Activated CD8-positive, alpha-beta memory T cell treated with anti-CD3 and anti-CD28 coated beads, Interleukin-2, amount 10 ng/mL, durations not matched to agents 7 days and 5 days (primary cell): ENCODE measurements at places on chromosomes 1 and 21.

DNA sequence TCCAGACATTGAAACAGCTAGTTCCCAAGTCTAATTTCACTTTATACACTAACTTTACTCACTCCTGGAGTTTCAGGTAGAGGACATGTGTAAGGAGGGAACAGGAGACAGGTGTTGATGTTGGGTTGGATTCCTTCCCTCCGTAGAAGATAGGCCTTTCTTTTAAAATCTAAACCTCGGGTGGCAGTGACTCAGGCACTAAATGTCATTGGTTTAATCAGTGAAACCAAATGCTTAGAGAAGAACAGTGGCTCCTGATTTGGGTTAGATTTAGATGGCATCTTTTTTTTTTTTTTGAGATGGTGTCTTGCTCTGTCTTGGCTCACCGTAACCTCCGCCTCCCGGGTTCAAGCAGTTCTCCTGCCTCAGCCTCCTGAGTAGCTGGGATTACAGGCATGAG is 7.2 kb downstream of the CAP1 start:
- DNase-seq = no peak

- no peak for DNase-seq
These were observed 1.2 kb downstream of the RSRP1 start for GRCh38 chr1:25245809-25246599.

- DNase-seq = no peak
These were observed 38.6 kb downstream of the TFF3 start for GRCh38 chr21:42276526-42277154.

GRCh38 chr21:36247316-36248010 is 72.5 kb upstream of the MORC3 start:
- DNase-seq = no peak

DNA sequence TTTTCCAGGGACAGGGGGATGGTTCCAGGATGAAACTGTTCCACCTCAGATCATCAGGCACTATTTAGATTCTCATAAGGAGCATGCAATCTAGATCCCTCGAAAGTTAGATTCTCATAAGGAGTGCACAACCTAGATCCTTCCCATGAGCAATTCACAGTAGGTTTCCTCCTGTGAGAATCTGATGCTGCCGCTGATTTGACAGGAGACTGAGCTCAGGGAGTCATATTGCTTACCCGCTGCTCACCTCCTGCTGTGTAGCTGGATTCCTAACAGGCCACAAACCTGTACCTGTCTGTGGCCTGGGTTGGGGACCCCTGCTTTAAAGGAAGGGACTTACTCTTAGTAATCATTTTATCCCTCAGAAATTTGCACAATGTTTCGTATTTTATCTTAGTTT is 9.3 kb downstream of the CTH start:
- no peak for DNase-seq

GRCh38 chr1:160148121-160148520 is 3.3 kb upstream of the ATP1A4 start:
- no peak for DNase-seq

GRCh38 chr1:166843769-166844596 is 4.7 kb downstream of the POGK start:
- no peak for DNase-seq

GRCh38 chr1:92833840-92834239 is 2.0 kb downstream of the RPL5 start:
- DNase-seq = no peak

DNA sequence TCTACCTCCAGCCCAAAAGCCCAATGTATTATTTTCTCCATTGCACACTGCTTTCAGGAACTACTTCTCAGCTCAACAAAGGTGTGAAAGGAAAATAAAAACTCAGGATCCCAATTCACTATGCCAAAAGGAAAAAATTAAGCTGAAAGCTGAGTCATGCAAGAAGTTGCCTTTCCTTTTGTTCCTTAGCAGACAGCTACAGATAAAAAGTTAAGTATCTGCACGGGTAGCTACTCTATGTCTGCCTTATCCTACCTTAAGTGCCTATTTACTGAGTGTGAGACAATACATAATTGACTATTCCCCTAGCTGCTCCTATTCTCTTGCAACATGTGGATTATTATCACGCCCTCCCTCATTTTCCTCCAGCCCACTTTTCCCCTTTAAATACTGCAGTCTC is 84.1 kb downstream of the ADCY10 start:
- DNase-seq = no peak

GRCh38 chr1:225681231-225681630 is 28.3 kb upstream of the ENAH start:
- DNase-seq = no peak

- DNase-seq = no peak
These were observed 53.9 kb downstream of the GALNT2 start for GRCh38 chr1:230120921-230121381.

- no peak for DNase-seq
These were observed 51.0 kb upstream of the RUNX3 start for GRCh38 chr1:24980836-24981630.

DNA sequence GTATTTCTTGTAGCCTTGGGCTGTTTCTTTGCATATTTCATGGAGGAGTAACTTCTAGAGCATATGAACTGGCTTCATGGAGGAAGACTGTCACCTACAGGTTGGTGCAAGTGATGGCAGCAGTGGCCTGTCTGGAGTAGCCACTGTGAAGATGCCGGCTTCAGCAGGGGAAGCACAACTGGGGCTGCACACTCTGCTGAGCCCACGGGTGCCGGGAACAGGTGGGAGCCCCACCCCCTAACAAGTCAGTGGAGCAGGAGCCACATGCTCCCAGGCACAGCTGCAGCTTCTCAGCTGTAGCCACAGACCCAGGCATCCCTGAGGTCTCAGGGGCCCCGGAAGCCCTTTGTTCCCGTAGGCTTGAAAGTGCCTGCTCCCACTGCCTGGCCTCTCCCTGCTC is 43.2 kb upstream of the C1orf185 start:
- DNase-seq = no peak

- DNase-seq = no peak
These were observed 24.8 kb downstream of the HSD3B1 start for GRCh38 chr1:119531606-119532323.
